K562 (cell line): ENCODE measurements at places on chromosomes 3 and 15. TPM values are rescaled to one million over a fixed set of nuclear protein-coding genes. Genes with fewer than 3 reads are reported as not detected.

Gene PLD1
- 20.0 and 28.8 TPM in 2 replicates for total RNA-seq

GRCh38 chr3:23421811-23422516 lies 218.8 kb downstream of the UBE2E2 start:
- no peaks in the 10 kb centered on the region for H3K36me3 ChIP-seq
- no peak for DNase-seq
- H3K4me3 ChIP-seq: no peak overlapping the region

DNA sequence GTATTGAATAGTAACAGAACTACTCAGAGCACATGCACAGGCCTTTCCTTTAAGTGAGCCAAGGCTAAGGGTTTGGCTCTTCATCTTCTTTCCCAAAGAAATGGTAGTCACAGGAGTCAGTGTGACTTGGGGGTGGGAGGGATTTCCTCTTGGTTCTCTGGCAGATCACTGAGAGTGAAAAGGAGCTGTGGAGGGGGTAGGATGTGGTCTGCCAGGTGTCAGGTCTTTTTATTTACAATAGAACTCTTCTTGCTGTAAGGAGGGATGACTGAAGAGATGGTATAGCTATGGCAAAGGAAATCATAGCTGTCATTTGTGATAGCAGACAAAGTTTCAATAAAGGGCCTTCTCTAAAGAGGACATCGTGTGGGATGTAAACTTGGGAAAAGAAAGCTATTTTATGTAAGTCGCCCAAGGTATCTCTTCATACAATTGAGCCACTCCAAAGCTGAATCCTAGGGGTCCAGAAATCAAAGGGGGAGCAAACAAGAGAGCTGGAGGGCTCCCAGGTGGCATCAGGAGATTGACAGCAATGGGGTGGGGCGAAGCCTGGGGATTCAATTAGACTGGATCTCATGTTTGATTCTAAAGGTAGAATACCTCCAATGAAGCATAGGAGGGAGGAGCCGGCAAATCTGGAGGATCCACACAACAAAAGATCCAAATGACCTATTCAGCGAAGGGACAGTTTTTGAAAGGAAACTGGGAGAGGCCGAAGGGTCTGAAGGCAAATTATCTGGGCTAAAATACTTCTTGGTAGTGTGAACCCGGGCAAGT lies 20.0 kb upstream of the CHD2 start:
- H3K4me3 ChIP-seq: no peak overlapping the region
- DNase-seq: no peak
- no peaks in the 10 kb centered on the region for H3K27me3 ChIP-seq
- H3K4me1 ChIP-seq: peaks cover 24% of the 10 kb centered on the region
- H3K27ac ChIP-seq: peak overlapping the region; percentile 85; the same call in 2 of the 3 replicates
- peaks cover 14% of the 10 kb centered on the region; the same call in 2 of the 3 replicates for H3K36me3 ChIP-seq

DNA sequence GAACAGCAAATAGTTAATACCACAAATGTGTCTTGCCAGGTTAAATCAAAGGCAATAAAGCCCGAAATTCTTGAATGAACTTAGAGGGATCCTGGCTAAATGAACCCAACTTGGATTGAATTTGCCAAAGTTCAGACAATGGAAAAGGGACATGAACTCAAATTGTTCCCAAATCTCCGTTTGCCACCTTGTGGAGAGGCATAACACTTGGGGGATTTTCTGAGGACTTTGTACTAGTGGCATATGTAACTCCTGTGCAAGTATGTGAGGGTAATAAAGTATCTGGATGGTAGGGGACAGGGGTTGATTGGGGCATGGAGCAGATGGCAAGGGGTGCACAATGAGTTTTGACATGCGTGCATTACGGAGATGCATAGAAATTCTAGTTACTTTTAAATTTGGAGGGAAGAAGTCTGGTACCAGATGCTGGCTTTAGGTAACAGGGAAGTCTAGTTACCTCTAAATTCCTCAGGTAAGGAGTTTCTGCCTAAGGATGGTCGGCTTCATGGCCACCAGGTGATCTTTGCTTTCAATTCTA lies 1.2 kb upstream of the TCAIM start:
- peak overlapping the region; percentile 65 for H3K4me3 ChIP-seq
- peak overlapping the region; percentile 93 for H3K27ac ChIP-seq
- H3K27me3 ChIP-seq: no peaks in the 10 kb centered on the region
- peaks cover 12% of the 10 kb centered on the region; the same call in 2 of the 3 replicates for H3K4me1 ChIP-seq

GRCh38 chr15:101068961-101069653 lies 149.9 kb downstream of the LRRK1 start:
- DNase-seq: no peak
- H3K36me3 ChIP-seq: no peaks in the 10 kb centered on the region
- H3K27ac ChIP-seq: no peak overlapping the region
- H3K4me3 ChIP-seq: no peak overlapping the region

DNA sequence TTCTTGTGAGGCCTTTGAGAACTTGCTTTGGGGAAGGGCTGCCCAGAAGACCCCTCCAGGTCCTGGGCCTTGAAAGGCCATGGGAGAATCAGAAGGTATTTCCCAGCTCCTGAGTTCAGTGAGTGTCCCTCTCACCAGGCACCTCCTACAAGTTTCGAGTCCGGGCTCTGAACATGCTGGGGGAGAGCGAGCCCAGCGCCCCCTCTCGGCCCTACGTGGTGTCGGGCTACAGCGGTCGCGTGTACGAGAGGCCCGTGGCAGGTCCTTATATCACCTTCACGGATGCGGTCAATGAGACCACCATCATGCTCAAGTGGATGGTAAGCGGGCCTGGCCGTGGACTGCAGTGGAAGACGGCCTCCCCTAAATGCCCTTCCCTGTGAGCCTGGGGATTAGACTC lies 68.3 kb downstream of the BOC start:
- H3K4me3 ChIP-seq: no peak overlapping the region
- peaks cover 4% of the 10 kb centered on the region; the same call in 2 of the 3 replicates for H3K4me1 ChIP-seq
- no peak overlapping the region for H3K27ac ChIP-seq
- H3K27me3 ChIP-seq: peaks cover 55% of the 10 kb centered on the region
- H3K36me3 ChIP-seq: no peaks in the 10 kb centered on the region
